ENCODE measurements at places on chromosomes 7 and 10.
A peak's percentile ranks its signal among the peaks of the same experiment; 100 is the strongest.

- DNase-seq = no peak
Observed at GRCh38 chr10:130744631-130745030, 566.9 kb downstream of the TCERG1L start.

DNA sequence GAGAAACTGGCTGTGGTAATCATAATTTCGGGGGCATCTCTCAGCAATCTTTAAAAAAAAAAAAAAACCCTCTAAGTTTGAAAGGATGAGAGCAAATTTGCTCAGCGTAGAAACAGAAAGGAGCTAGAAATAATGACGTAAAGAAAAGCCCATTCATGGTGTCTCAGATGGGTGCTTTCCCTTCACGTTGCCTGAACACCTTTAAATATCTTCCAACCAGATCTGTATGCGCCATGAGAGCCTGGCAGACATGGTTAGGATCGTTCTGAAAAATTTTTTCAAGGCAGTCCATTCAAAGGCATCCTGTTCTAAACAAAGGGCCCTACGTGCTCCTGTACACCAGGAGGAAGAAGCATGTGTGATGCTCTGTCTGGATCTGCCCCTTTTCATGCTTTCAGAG, 141.2 kb upstream of the C1QL3 start:
- DNase-seq = no peak

GRCh38 chr7:146875981-146876380, 759.4 kb downstream of the CNTNAP2 start:
- no peak for DNase-seq

DNA sequence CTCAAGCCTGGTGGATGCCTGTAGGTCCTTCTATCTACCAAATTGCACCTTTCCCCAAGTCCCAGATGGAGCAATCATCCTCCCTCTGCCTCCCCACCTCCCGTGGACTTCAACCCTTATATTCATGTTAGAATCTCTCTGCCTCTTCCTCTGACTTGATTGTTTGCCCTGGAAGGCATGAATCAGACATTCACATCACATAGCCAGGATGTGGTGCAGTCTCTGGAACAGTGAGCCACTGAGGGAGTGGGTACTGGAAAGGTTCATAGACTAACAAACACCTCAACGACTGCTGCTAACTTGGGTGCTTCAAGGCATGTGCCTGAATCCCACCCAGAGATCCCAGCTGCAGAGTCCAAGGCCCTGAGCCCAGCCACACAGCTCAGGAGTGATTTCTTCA, 494.0 kb downstream of the TNS3 start:
- no peak for DNase-seq

- DNase-seq = no peak
Observed at GRCh38 chr10:108894402-108895301, 1028.7 kb downstream of the XPNPEP1 start.

GRCh38 chr10:71423901-71424300, 27.2 kb downstream of the CDH23 start:
- no peak for DNase-seq

DNA sequence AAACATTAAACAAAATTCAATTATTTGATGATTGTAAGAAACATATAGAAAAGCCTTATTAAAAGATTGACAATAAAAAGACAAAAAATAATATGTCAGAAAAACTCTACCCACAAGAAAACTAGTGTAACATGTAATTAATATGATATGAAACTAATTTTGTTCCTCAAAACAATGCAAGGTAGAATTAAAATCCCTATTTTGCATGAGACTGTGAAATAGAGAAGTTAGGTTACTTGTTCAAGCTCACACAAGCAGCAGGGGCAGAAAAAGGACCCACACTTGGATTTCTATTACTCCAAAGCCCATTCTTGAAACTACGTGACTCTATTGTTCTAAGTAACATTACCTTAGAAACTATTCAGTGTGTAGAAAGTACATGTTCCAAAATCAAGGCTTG, 96.4 kb downstream of the KCNMA1 start:
- no peak for DNase-seq

- no peak for DNase-seq
Observed at GRCh38 chr10:129962872-129963640, 1.0 kb downstream of the EBF3 start.

DNA sequence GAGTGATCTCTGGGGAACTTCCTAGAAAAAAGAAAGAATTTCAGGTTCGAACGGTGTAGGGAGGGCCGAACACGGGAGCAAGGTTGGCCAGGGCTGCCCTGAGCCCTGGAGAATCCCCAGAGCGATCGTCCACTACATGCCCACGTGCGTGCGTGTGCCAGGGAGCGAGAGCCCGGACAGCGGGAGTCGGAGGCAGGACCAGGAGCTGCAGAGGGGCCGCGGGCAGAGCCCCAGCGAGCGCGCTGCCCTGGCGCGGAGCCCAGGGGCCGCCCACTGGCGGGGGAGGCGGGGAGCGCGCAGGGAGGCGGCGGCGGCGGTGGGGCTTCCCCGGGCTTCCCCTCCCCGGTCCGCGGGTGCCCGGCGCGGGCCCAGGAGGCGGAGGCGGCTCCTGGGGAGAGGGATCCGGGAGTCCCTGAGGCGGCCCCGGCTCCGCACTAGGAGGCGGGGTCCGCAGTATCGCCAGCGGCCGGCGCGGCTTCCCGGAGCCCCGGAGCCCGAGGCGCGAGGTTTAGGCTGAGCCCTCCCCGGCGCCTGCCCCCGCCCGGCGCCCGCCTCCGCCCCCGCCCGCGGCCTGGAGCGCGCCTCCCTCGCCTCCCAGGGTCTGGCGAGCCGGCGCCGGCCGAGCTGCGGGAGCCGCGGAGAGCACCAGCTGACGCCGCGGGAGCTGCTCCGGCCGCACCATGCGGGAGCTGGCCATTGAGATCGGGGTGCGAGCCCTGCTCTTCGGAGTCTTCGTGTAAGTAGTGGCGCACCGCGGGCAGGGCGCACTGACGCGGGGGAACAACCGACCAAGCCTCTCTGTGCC, at the start of gene PLPP4:
Gene PLPP4, plus strand, starts transcription at position 602 of the 805 bp plus-strand sequence. Its CDS starts 79 bp downstream, at position 681.
- peak; percentile 19 for DNase-seq

GRCh38 chr10:114571316-114571999, 86.6 kb downstream of the ABLIM1 start:
- DNase-seq = no peak

DNA sequence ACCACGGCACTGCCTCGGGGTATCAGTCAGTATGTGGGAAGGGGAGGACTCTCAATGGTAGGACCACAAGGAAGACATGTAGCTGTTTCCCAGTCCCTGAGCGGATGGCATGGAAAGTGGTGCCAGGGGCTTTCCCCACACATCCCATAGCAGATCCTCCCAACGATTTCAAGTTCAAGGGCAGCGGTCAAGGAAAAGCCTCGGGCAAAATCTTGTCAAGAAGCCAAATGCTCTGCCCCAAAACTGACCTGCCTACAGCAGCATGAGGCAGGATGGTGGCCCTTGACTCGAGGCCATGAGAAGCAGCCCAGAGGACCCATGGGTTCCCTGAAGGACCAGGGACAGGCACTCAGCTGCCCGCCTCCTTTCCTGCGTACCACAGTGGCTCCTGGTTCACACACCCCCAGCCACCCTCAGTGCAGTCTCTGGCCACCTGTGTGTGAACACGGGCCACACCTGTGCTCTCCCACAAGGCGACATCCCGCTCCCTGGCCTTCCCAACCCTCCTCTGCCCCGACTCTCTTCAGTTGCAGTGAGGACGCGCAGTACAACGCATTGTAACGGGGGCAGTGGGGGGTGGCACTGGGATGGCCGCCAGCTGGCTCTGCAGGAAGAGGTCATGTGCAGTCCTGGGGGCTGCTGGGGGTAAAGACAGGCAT, 43.6 kb downstream of the CTBP2 start:
- no peak for DNase-seq

- no peak for DNase-seq
Observed at GRCh38 chr7:95686109-95686508, 86.2 kb upstream of the DYNC1I1 start.

GRCh38 chr10:133453516-133454203, at the start of gene SCART1:
TSS of gene SCART1 (plus strand) at chr10:133453945. CDS start at chr10:133453998, 53 bp downstream.
- DNase-seq = no peak

DNA sequence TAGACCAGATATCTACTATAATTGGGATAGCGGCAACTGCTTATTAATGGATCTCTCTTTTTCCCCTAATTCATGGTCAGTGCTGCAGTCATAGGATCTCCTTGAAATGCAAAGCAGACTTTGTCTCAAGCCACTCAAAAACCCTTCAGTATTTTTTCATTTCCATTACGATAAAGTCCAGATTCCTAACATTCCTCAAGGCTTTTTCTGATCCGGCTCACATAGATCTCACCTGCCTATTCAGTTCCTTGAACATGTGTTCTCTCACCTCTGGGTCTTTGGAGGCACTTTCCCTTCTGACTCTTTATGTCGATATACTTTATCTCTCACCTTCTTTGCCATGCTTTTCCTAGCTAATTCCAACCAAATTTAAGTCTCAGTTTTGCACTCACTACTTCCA, 25.7 kb upstream of the WASL start:
- DNase-seq = no peak

- DNase-seq = no peak
Observed at GRCh38 chr7:6637544-6638229, 569 bp downstream of the ZNF316 start.

DNA sequence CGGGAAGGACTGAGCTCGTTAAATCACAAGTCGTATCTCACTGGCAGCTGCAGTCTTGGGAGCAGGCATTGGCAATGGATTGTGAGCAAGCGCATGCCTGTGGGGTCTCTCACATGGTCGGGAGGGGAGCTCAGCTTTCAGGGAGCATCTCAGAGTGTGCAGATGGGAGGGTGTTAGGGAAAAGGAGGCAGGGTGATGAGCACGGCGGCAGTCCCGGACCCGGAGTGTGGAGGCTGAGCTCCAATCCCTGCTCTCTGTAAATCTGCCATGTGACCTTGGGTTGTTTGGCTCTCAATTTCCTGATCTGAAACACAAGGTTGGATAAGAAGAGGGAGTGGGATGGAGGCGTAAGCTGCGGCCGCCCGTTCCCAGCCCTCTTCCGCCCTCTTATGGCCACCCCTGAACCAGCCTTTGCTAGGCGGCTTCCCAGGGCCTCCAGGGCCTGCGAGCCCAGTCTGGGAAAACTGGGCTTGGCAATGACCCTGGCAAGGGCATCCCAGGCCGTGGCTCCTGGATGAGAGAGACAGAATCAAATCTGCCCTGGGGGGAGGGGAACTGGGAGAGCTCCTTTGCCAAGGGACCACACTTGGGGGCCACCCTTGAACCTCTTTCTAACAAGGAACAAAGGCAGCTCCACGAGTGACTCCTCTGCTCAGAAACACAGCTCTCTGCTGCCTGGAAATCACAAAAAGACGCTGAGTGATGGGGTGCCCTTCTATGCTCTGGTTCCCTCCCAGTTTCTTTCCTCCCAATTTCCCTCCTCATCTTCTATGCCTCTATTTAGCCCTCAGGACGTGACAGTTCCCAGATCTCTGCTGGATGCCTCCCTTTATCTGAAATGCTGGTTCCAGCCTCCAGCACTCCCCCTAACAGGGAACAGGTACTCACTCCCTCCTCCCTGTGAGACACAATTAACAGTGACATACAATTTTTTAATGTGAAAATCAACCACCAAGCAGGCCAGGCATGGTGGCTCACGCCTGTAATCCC, 41.7 kb upstream of the LOXL4 start:
- peak; percentile 66 for DNase-seq

DNA sequence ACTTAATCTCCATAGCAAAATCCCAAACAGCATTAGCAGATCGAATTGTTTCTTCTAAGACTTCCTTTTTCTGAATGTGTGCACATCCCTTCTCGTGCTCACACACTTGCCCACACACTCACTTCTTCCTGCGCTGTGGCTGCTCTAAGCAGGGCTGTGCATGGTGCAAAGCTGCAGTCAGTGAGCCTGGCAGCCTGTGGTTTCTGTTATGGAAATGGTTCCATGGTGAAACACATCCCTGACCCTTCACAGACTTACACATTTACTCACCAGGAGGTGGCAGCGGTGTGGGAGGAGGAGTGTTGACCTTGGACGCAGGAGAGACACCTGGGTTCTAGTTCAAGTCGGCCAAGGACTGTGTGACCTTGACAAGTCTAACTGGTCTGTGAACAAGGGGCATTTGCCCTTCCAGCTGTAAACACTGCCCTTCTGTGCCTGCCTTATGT, 24.9 kb downstream of the MTURN start:
- no peak for DNase-seq

DNA sequence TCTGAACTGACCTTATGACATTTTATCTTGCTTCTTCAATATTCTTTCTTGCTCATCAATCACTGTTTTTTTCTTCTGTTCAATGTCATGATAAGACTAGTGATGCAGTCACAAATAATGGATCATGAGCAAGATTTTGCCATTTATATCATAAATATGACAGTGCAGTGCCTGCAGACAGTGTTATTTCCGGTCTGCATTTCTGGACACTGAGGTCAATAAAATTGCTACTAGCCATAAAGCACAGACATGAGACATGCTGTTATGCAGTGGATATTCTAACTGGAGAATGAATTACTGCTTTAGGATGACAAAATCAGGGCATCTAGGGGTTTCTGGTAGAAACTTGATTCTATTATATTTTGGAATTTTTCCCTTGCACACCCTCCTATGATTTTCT, 1509.7 kb upstream of the LRRTM3 start:
- no peak for DNase-seq

DNA sequence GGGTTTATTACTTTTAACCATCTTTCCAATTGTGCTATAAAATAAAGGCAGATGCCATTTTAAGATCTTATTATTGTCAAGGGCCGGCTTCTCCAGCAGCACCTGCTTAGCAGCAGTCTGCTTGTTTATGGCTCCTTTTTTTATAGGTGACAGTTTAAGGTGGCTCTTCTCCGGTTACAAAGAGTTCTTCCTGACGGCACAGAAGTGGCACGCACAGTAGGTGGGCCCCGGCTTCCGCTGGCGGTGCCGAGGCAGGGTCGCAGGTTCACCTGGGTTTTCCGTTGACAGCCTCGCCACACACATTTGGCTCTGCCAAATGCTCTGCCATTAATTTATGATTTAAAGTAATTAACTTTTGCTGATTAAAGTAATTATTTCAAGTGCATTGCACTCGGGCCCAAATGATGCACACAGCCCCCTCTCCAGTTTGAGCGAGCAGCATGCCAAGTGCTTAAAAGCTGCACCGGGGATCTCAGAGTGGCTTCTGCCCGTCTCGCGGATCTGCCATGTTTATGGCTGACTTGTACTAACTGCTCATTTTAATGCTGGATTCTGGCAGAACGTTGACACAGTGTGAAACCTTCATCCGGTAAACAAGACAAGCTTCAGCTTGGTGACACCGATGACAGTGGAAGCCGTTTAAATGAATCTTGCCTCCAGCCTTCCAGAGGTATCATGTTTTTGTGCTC, 355.1 kb upstream of the MKI67 start:
- no peak for DNase-seq

DNA sequence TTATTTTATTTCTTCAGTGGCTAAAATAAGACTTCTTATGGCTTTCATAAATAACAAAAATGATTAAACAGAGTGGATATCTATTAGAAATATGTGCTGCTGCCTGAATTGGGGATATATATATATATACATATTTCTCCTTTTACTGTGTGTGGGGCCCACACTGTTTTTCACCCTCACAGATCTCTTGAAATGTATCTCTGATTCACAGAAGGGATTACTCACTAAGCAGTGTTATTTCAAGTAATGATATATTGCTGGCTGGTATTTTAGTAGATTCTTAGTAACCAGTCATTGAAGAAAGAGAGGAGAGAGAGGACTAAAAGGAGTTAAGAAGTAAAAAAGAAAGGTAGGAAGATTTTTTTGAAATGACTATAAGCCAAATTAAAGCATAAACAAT, 308.6 kb upstream of the NRP1 start:
- no peak for DNase-seq

All from amygdala (tissue), 56 donors.